Fibroblast of villous mesenchyme (primary cell): ENCODE measurements at places on chromosomes 11 and 22.
A peak's percentile ranks its signal among the peaks of the same experiment; 100 is the strongest.

DNA sequence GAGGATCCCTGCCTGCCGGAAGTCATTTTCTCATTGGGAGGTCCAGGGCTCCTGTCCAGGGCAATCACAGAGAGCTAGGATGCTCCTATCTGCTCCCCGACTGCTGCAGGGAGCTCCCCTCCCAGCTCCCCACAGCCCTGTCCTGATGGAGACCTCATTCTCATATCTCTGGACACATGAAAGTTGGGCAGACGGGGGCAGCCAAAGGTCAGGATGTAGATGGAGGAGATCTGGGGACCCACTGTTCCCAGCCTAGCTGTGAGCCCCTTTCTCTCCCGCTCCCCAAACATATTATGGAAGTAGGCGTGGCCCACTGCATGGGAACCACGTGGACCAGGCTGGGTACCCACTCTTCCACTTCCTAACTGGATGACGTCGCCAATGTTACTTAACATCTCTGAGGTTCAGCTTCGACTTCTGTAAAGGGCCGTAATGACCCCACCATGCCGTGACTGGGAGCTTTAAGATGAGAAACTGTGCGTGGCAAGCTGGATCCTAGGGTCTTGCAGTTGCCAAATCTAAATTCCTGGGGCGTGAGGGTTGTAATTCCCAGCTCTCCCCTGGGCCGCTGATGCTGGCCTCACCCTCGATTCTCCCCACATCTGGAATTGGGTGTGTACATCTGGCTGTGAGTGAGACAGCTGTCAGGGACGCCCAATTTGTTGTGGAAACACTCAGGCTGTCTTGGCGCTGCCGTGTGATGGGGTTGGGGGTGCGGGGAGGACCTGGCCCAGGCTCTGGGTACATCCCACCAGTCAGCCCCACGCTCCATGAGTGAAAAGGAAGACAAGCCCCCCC is 1.8 kb downstream of the CDC42EP2 start:
- DNase-seq = peak; percentile 95

- no peak for DNase-seq
Measured at GRCh38 chr11:121814296-121814695, 301.7 kb downstream of the BLID start.

DNA sequence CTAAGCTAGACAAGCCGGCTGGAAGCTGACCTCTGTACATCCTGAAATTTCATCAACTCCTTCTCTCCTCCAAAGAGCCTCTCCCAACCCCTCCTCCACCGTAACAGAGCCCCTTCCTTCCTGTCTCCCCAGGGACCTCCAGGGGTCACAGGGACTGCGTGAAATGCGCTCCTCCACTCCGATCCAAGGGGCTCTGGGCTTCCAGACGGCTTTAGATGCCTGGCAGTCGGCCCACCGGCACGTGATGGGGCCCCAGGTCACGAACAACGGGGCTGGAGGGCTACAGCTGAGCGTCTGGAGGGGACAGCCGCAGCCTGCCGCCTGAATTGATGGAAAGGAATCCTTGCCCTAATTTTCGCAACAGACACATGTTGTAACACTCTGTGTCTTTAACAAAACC is 264.1 kb downstream of the MN1 start:
- DNase-seq = peak; percentile 38

DNA sequence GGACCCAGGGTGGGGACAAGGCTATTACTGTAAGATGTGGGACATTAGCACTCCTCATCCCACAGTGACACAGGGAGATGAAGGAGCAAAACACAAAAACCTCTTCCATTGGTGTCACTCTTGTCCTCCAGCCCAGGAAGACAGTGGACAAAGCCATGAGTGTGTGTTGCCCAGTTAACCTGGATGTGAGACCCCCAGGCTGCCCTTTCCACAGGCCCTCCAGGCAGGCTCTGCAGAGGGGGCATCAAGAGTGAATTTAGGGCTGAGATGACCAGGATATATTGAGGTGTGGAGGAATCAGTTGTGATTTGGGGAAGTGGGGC is 111.3 kb downstream of the GGTLC2 start:
- no peak for DNase-seq

DNA sequence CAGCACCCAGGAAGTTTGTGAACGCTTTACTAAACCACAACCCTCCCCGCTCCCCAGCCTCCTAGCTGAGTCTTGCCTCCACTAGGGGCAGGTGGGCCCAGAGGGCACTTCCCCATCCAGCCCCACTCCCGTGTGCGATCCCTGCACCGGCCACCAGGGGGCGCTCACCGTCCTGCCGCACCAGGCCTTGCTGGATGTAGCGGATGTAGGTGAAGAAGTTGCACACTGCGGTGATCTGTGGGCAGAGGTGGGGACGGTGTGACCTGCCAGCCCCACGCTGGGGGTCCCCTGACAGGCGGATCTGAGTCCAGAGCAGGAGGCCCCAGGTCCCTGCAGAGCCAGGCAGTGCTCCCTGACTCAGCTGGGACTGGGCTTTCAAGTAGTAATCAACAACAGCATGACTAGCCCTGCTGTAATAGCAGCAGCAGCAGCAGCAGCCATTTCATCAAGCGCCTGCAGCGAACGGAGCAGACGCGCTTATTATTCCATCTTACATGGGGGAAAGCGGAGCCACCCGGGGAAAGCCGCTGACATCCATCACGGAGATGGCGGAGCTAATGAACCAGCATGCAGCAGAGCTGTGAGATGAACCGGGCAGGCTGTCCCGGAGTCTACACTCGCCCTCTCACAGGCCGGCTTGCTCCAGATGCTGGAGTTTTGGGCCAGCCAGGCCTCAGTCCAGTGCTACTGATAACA is 7.9 kb upstream of the FADS3 start:
- DNase-seq = peak; percentile 71

DNA sequence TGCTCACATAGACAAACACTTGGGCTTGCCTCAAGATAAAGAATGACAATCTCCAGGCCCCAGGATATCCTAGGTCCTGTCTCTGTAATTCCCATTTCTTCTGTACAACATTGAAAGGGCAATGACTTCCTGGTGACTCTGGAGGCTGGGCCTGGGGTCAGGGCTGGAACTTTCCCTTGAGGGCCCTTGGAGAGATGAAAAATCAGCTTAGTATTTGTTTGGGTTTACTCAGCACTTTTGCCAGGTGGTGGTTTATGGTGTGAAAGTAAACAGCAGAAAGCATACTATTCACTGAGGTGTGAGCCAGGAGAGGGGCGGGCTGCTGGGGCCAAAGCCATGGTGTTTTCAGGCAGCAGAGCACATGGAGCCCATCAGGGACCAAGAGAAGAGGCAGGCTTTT is 214.7 kb upstream of the NARS2 start:
- no peak for DNase-seq

DNA sequence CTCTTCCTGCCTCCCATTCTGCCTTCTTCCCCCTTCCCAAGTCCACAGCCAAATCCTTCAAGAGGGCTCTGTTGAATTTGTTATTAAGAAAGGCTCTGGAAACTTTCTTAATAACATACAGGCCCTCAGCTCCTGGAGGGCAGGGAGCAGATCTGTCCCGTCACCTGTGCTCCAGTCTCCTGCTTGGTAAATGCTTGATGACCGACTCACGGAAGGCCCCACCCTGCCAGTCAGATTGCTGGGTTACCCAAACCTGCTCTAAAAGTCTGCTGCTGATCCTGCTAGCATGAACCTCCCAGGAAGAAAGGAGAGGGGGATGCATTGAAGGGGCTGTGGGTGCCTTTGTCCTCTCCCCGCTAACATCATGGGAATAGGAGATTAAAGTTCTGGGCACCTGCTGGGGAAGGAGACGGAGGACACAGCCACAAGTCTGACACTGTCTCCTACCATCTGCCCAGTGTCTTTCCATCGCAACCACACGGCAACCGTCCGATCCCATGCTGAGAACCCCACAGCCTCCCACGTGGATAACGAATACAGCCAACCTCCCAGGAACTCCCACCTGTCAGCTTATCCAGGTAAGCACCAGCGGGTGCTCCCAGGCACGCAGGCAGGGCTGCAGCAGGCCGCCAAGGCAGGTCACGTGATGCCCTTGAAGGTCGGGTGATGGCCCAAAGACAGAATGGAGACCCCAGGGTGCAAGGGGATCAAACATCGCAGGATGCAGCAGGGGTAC is 22.5 kb downstream of the CD5 start:
- DNase-seq = no peak

GRCh38 chr11:12235553-12235946 is 125.2 kb downstream of the MICAL2 start:
- peak; percentile 48 for DNase-seq

DNA sequence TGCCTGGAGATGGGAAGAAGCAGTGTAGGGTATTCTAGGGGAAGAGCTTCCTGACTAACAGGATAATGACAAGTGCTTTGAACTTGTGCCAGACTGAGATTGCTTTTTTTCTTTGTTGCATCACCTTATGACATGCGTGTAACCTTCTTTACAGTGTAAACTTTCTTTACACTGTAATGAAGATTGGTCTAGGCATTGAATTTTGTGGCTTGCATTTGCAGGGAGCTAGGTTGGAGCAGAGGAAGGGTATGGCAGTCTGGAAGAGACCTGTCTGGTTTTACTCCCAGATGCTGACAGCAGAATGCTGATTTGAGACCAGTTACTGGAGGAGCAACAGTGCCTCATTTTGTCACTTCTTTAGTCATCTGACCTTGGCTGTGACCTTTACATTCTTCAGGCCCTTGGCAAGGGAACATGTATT is 5.6 kb downstream of the DDB2 start:
- DNase-seq = peak; percentile 74

DNA sequence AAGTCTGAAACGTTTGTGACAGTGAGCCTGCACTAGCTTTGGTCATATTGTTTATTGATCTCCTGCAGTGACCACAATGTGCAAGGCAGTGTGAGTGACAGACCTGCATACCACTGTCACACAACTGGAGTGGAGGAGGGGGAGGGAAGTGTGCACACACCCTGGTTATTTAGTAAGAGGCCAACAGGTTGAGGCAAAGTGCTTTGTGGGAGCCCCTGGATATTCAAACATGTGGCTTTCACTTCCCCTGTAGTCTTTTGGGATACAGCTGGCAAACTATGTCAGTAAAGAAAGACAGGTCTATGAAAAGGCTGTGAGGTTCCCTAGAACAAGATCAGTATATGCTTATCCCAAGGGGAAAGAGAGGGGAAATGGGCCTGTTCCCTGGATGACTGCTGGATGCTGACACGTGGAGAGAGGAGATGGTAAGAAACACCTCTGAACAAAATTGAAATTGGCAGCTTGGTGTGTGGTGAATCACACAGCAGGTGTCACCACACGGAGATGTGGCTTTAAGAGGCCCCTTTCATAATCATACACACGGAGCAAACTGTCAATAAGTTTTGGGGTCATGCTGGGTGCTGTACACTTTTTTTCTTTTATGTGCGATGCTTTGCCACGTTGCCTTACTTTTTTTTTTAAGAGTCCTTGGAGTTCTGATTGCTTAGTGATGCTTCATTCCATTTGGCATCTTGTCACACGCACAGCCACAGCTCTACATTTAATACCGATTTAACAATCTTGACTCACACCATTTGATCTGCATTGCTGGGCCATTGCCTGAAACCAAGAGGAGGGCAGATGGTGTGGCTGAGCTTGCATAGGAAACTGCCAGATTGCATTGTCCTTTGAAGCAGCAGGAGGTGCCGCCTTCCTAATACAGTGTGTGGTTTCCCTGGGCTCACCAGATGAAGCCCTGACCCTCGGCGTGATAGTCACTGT is 11.3 kb downstream of the OSBP2 start:
- DNase-seq = no peak

DNA sequence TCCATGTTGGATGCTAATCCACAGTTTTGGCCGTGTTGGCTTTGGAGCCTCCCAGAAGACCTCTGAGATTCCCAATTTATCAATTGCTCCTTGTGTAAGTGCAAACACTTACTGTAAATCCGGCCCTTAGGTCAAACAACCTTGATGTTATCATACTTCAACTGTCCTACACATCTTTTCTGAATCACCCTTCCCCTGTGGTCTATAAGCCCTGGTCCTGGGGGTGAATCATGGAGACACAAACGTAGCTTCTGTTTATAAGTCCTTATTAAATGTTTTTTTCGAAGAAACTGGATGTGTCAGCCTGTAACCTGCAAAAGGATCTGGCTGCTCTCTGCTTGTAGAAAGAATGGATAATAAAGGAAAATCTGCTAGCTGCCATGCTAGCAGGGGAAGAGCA is 1.7 kb upstream of the IL10RA start:
- no peak for DNase-seq

- no peak for DNase-seq
Measured at GRCh38 chr11:12599408-12600143, 74.6 kb upstream of the TEAD1 start.

DNA sequence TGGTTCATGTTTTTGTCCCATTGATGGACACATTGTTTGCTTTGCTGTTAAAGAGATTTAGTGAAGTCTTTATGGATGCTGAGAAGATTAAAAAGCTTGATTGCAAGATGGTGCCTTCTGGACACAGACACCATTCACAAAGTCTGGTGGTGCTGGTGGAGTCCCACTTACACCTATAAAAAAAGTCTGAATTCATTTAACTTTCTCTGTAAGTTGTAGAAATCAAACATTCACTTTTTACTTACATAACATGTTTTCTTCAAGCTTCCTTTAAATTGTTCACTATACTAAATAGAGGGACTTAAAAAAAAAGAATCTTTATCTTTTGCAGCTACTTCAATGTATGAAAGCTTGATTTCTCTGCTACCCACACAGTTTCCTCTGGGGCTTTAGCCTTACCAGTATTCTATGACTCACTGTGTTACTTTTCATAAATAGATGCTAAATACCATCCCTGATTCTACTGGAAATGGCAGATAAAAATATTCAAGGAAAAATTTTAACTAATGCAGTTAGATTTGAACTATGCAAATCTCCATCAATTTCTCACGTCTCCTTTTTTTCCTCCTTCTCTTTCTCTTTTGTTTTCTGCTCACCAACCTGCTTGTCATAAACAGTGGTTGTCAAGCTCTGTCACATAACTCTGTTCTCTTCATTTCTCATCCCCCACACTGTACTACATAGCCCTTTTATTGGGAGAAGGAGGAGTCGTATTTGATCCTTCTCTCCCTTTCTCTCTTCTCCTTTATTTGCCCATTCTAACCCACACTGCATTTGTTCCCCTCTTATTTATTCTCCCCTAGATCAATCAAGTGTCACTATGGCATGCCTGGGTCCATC is 89.7 kb downstream of the FAM76B start:
- no peak for DNase-seq

- no peak for DNase-seq
Measured at GRCh38 chr11:42596576-42597145, 715.1 kb upstream of the API5 start.

- peak; percentile 24 for DNase-seq
Measured at GRCh38 chr22:20203552-20204201, 52.8 kb upstream of the CCDC188 start.
